Activated naive CD8-positive, alpha-beta T cell treated with anti-CD3 and anti-CD28 coated beads, Interleukin-2, amount 50 U/mL, for 16 hours (primary cell): ENCODE measurements at places on chromosomes 5 and 9.

DNA sequence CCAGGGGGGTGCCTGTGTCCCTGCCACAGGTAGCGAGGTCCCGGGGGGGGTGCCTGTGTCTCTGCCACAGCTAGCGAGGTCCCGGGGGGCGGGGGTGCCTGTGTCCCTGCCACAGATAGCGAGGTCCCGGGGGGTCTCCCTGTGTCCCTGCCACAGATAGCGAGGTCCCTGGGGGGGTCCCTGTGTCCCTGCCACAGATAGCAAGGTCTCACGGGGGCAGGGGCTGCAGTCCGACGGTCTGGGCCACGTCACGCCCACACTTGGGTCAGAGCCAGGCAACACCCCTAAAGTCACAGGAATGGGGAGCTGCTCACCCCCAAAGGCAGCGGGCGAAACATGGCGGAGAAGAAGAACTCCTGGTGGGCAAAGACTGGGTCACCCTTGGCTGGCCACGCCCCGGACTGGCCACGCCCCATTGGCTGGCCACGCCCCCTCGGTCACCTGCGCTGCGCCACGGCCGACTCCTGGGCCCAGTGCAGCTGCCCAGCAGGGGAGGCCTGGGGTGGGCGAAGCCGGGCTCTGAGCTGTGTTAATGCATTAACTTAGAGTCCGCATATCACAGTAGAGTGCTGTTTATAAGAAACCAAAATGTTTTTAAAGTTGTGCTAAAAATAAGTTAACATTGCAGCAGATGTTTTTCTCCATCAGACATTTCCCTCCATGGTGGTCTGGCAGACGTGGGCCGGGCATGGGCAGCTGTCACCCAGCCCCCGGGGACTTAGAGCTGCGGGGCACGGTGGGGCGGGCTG, 7.0 kb downstream of the NOXA1 start:
- no peak for DNase-seq

DNA sequence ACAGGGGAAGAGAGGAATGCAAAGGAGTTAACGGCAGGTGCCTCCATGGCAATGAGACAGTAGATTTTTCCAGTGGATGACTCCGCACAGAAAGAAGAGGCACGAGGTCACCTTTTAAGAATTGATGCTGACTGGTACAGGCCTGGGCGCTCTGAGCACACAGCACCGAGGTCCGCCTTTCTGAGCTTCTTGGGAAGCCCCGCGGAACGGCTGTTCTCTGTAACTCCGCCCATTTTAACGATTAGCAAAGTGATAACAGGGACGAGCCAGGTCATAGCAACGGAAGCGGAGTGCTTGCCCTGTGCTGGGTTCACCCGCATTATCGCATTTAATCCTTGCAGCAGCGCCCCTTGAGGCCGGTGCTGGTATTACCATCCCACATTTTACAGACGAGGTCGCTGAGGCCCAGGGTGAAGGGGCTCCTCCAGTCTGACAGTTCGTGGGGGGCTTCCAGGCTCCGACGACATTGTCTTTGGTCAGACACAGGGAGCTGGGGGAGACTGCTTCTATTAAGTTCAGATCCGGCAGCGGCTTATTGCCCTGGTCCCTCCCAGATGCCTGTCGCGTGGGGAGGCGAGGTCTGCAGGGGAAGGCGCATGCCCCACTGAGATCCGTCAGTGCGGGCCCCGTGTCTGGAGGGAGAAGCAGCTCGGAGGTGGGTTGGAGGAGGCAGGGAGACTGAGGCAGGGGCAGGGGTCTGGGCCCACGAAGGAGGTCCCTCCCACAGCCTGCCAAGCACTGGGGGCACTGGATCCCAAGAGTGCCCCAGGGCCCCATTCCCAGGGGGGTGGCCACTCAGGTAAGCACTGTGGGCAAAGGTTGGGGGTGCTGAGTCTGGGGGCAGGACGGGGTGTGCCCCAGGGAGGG, 22.3 kb upstream of the HMCN2 start:
- DNase-seq, result peak; percentile 54

DNA sequence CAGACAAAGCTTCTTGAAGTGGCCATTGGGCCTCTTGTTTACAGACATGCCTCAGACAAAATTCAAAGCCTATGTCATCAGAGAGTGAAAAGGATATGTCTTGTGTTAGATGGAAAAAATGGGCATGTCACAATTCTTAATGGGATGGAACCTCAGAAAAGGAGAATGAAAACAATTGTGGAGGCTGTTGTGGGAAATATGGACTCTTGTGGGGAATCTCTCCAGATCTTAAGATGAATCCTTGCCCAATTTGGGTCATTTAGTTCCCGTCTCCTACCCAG, 19.5 kb downstream of the SLC22A5 start:
- no peak for DNase-seq

DNA sequence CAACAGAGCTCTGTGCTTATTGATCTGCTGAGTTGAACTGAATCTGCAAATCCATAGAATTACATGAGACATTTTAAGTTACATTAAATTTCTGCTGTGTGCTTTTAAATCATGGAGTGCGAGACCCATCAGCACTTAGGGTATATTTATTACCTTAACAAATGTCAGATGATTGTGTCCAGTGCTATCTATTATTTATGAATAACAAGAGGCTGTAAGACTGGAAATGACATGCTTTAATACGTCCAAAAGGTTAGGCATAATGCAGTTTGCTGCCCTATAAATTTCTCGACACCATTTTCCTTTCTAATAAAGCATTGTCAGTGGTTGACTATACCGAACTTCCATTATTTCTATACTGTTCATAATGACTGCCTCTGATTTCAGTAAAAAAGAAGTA, 117.6 kb downstream of the SEMA6A start:
- DNase-seq, result no peak

- DNase-seq, result no peak
These were observed 126.3 kb downstream of the EFNA5 start for GRCh38 chr5:107544476-107544875.

GRCh38 chr9:129381481-129381957, 203.5 kb upstream of the IER5L start:
- no peak for DNase-seq

DNA sequence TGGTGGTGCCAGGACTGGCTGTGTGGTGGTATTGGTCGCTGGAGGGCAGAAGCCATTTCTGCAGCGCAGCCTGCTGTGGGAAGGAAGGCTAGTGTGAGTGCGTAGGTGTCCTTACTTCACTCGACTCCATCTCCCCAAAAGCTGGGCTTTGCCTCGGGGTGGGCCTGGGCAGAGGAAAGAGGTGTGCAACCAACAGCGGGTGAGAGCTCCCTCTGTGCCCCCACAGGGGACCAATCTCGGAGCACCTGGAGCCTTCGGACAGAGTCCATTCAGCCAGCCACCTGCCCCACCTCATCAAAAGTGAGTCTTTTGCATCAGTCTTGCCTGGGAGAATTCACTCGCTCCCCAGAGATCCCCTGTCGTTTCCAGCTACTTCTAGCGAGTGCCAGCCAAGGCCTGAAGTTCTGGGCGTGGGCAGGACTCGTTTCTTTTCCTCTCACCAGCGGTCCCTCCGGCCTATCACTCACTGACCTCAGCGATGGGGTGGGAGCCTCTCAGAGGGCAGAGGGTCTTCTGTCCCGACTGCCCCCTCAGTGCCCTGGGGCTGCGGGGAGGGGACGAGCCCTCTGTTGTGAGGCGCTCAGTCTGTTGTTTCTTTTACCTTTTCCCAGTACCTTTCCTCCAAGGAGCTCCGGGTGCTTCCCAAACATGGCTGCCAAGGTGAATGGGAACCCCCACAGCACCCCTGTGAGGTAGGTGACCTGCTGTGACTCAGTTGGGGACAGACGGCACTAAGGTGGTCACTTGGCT, 32.9 kb upstream of the PRDM12 start:
- no peak for DNase-seq

DNA sequence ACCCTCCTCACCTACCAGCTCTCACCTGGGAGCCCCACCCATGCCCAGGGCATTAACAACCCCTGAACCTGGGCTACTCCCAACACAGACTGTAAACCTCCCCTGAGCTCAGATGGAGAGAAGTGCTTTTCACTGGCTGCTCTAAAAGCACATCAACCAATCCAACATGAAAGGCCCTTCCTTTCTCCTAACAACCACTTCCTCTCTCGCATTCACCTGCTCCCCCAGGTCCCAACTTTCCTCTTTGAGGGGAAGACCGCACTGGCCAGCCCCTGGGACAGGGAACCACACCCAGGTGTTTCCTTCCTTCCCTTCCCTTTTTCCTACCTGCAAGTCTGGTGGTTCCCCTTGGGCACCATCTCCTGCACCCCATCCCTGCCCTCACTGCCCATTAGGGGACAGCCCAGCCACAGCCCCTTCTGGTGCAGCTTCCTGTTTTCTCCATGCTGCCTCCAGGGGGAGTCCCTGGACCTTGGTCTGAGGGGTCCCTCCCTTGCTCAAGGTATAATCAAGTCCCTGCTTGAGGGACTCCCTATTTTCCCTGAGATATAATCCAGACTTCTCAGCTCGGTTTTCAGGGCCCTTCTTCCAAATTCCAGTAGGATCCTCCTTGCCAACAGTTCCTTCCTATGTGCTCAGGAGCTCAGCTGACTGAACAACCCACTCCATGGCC, 30.5 kb upstream of the DAB2IP start:
- DNase-seq, result no peak

DNA sequence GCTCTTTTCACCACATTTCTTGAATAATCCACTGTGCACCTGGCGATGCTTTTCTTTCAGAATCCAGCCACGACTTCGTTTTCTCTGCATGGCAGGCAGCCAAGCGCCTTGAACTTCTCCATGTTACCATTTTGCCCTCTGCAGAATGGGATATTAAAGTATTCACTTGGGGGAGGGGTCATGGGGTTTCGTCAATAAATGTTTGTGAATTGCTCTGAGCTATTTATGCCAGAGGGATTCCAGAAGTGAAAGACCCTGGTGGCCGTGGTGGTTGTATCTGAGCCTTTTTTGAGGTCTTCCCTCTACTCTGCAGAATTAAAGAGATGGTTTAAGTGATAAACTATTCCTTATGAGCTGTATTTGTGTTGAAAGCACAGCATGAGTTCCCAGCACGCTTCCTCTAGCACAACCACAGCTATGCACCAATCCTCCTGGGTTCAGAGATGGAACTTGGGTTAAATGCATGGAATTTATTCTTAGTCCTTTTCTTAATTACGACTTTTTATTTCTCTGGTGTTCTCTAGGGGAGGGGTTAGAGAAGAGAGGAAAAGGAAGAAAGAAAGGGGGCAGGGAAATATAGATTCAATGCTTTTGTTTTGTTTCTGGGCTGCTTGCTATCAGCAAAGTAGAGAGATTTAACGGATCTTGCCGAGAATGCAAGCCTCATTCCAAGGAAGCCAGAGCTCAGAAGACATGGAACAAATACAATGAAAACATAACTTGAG, 478.2 kb upstream of the TNC start:
- DNase-seq, result no peak

DNA sequence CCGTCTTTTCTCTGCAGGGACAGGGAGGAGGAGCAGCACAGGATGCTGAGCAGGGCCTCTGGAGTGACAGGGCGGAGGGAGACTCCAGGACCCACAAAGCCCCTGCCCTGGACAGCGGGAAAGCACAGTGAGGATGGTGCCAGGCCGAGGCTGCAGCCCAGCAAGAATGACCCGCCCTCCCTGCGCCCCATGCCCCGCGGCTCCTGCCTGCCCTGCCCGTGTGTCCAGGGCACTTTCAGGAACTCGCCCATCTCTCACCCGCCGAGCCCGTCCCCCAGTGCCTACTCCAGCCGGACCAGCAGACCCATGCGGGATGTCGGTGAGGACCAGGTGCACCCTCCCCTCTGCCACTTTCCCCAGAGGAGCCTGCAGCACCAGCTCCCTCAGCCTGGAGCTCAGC, 9.1 kb upstream of the EXOC3 start:
- DNase-seq, result no peak

- peak; percentile 46 for DNase-seq
These were observed 86.0 kb upstream of the SLC30A5 start for GRCh38 chr5:69007726-69008368.

DNA sequence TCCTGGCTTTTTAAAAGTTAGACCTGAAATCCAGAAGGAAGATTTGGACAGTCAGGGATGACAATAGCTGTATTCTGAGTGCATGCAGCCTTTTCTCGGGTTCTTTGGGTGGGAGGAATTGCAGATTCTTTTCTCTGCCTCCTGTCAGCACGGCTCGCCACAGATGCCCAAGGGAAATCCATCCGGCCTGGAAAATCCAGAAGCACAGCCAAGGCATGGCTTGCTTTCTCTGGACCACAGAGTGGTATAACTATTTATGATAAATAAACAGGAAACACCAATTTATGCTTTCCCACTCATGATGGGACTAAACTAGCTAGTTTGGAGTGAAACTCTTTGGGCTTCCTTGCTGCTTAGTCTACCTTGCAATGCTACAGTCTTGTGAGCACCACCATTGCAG, 59.1 kb downstream of the C9orf152 start:
- no peak for DNase-seq

DNA sequence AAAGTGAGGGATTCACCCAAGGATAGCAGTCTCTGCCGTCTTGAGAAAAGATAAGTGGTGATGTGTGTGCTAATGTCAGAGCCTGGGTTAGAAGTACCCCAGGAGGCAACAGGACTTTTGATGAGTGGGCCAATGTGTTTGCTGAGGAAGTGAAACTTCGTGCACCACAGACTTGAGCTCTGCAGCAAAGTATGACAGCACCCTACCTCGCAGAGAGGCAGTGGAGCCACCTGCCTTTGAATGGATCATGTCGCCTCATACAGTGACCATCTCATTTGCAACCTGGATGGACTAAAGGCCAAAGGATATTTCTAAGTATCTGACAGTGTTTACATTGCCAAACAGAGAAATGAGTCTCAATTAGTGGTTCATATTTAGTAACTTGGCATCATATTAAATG, 593.9 kb upstream of the GRAMD2B start:
- no peak for DNase-seq

DNA sequence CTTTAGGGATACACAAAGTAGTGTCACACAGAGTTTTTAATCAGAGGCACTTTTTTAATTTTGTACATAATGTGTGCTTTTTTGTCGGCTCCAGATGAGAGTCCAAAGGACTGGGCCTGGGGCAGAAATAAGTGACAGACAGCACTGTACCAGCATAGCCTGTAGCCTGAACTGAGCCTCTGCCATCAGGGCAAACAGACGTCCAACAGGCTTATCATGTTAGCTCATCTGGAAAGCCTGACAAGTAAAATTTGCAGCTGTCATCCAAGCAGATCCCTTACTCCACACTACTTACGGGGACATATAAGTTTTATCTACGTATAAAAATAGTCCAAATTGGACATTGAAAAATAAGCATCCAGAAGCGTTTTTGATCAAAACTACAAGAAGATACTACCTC, 233.1 kb upstream of the GAS1 start:
- no peak for DNase-seq

- DNase-seq, result no peak
These were observed 235.5 kb upstream of the ACTBL2 start for GRCh38 chr5:57718155-57718554.
